ENCODE measurements at places on chromosomes 12 and 14.

DNA sequence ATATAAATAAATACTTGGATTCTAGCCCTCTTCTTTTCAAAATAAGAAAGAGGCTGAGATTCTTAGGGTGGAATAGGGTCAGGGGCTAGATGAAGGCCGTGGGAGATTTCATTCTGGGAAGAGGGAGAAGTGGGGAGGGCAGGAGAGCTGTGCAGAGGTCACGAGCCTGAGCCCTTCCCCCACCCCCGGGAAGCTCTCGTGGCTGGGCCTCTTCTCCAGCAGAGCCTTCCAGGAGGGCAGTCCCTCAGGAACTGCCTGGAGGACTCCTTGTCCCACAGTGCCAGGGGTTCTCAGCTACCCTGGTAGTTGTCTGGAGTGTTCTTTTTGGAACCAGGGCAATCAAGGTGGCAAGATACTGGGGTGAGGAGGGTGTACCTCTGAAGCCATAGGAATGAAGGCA is 94.0 kb downstream of the ESR2 start:
- DNase-seq, result no peak

DNA sequence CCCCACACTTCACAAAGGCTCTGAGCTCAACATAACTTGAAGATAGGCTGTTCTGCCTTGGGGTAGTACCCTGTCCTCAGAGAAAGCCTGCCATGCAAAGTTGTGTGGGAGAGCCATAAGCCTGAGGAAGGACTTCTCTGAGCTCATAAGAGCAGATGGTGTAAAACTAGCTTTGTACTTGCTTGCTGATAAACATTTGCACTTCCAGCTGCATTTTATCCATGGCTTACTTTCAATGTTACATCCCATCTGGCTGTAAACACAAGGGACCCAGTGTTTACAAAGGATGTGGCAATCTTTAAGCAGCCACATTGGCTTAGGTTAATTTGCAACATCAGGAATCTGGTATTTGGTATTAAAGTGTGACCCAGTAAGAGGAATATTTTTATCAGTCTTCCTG is 258.1 kb downstream of the IPO8 start:
- DNase-seq, result no peak

DNA sequence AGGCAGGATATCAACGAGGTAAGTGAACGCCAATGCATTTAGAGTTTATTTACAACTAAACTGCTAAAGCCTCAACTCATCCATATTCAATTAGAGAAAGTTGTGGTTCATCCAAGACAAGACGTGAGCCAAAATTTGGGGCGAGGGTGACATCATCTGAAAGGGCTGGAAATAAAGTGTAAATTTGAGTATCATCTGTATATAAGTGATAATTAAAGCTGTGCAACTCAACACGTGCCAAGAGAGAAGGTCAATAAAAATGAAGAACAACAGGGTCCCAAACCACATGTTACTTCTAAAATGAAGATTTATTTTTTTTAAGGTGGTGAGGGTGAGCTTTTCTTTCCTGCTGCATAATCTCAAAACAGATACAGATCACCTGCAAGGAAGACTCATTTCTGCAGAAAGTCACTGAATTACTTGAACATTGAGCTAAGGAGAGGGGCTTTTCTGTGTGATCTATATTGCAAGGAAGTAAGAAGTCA is 203.6 kb downstream of the EFCAB11 start:
- no peak for DNase-seq

DNA sequence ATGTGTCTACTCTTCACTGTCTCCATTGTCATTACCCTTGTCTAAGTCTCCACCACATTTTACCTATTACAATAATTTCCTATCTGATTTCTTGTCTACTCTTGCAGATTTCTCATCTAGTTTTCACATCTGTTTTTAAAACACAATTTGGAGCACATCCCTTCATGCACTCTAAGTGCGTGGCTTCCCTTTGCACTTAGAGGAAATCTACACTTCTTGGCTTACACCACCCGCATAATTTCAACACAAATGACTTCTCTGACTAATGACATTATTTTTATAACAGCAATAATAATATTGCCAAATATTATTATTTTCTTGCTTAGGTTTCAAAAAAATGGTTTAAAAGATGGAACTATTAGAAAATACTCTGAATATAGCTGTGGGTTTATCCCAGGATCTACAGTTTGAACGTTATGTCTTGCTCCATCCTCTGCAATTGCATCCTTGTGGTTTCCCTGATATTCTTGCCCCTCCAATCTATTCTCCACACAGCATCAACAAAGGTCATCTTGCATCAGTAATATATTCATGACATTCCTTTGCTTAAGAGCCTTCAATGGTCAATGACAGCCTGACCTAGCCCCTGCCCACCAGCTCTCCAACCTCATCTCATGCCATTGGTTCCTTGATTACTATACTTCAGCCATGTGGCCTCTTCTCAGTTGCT is 153.7 kb downstream of the SLC25A21 start:
- DNase-seq, result no peak

GRCh38 chr12:100337727-100338126 is 19.1 kb upstream of the SLC17A8 start:
- DNase-seq, result no peak

DNA sequence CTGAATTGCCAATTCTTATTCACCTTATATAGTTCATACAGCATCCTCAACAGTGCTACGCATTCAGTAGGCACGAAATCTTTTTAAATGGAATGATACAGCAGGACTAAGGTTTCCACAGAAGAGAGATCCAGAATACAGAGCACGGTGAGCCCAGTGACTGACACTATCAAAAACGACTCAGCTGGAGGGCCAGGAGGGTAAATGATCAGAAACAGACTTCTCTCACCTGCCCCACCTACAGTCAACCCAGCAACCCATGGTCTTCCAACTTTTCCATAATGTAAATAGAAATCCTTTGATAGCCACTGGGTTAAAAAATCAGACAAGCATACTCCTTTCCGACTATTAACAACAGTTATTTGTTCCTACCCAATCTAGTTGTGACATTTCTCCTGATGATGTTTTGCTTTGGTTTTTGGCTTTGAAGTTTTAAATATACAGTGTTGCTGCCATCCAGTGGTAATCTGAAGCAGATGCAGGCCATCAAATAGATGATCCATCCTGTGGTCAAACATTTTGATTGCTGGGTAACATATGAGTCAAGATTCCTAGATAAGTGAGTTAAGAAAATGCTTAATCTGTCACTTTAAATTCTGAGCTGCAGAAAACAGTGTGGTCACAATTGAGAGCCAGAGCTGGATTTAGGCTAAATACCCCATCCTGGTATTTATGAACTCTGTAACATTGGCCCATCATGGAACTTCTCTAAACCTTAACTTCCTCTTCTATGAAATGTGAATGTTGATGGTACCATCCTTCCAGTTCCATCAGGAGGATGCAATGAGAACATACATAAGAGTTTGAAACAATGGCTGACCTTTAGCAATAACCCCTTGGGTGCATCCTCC is 42.0 kb downstream of the GPHB5 start:
- DNase-seq, result no peak

DNA sequence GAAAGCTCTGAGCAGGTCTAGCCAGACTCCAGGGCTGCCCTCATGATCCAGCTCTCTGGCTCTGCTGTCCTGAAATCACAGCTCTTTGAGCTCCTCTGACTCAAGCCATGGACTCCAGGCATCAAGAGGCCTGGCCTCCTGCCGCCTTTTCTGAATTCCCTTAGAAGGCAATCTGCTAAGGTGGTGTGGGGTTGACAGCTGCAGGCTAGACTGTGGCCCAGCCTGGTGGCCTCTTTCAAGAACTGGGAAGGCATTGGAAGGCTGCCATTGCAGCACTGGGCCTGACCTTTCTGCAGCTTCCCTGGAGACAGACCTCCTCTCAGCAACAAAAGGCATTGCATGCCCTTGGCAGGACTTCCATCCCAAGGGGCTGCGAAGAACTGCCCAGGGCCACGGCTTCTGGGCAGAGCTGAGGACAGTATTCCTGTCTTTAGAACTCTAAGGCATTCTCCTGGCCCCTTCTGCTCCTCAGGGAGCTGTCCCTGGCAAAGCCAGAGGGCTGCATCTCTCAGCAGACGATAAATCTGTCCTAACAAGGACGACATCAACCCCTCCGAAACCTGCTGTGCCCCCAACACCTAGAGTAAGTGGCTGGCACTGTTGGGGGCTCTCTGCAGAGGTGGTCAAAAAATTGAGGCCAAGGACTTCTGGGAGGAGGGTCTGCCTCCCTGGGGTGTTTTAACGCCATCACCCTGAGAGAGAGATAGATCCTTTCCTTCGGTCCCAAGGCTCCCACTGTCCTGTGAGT is 115.6 kb downstream of the RBM19 start:
- no peak for DNase-seq

GRCh38 chr12:89960607-89961394 is 252.2 kb upstream of the ATP2B1 start:
- no peak for DNase-seq

- no peak for DNase-seq
These were observed 31.5 kb downstream of the RASSF9 start for GRCh38 chr12:85804663-85805062.

Data from cortex of kidney (tissue), 1 donor.